Bronchial epithelial cell (primary cell): ENCODE measurements at places on chromosomes 16 and 17. TPM values are rescaled to one million over a fixed set of nuclear protein-coding genes. Genes with fewer than 3 reads are reported as not detected.

The TPSG1 gene
- total RNA-seq = not detected in 2 replicates

The SMTNL2 gene
- total RNA-seq = not detected in 2 replicates

The KCNJ12 gene
- under 0.01 and 0.13 TPM in 2 replicates for total RNA-seq

- DNase-seq = no peak
These were observed 2.4 kb downstream of the ASGR1 start for GRCh38 chr17:7176841-7177190.

GRCh38 chr17:65588181-65588808 is 26.8 kb upstream of the AXIN2 start:
- peak; percentile 15 for DNase-seq

DNA sequence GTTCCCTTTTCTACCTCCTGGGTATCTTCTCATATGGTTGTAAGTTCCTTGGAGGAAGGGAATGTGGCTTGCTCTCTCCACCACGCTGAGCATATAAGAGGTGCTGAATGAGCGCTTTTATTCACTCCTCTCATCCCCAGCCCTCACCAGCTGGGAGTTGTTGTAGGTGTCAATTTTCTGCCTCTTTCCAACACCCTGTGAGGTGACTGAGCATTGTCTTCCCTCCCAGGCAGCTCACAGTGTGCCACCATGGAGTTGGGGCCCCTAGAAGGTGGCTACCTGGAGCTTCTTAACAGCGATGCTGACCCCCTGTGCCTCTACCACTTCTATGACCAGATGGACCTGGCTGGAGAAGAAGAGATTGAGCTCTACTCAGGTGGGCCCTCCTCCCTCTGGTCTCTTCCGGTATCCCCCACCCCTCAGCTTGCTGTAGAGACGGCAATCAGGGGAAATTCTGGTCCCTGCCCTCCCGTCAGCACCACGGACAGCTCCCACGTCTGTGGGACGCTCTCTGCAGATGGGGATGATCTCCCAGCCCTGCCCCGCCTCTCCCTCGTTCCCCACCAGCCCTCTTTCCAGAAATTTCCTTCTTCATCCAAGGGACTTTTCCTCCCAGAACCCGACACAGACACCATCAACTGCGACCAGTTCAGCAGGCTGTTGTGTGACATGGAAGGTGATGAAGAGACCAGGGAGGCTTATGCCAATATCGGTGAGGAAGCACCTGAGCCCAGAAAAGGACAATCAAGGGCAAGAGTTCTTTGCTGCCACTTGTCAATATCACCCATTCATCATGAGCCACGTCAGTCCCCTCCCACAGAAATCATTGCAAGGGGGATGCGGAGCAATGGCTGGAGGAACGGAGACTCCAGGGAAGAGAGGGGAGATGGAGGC is 18.3 kb downstream of the CIITA start:
- DNase-seq = no peak

- DNase-seq = peak; percentile 66
These were observed 99.6 kb downstream of the SPACA3 start for GRCh38 chr17:33091271-33091670.
